Esophagus muscularis mucosa (tissue), 4 donors: ENCODE measurements at places on chromosomes 3 and 15. TPM values are rescaled to one million over a fixed set of nuclear protein-coding genes. Genes with fewer than 3 reads are reported as not detected.
A peak's percentile ranks its signal among the peaks of the same experiment; 100 is the strongest.

GRCh38 chr3:116920826-116921610 is 211.4 kb downstream of the TUSC7 start:
- no peak overlapping the region for H3K4me3 ChIP-seq
- H3K4me1 ChIP-seq, result no peaks in the 10 kb centered on the region
- no peak for DNase-seq
- no peaks in the 10 kb centered on the region for H3K36me3 ChIP-seq
- no peak overlapping the region for H3K27ac ChIP-seq

GRCh38 chr15:76994971-76995945 is at the start of gene PSTPIP1:
PSTPIP1 (plus strand) TSS chr15:76995126; CDS start chr15:76995574, 448 bp downstream.
- peak within 1 kb of the TSS; percentile 51 for H3K4me3 ChIP-seq
- H3K4me1 ChIP-seq, result peaks cover 44% of the 10 kb centered on the region
- H3K27me3 ChIP-seq, result no peaks in the 10 kb centered on the region
- no peaks in the 10 kb centered on the region for H3K36me3 ChIP-seq

- no peaks in the 10 kb centered on the region for H3K36me3 ChIP-seq
- no peak for DNase-seq
Observed at GRCh38 chr3:145815707-145816413, 345.1 kb downstream of the PLOD2 start.

- H3K27me3 ChIP-seq, result no peaks in the 10 kb centered on the region
- DNase-seq, result no peak
- H3K4me1 ChIP-seq, result peaks cover 11% of the 10 kb centered on the region
- no peak overlapping the region for H3K4me3 ChIP-seq
- no peaks in the 10 kb centered on the region for H3K36me3 ChIP-seq
Observed at GRCh38 chr3:30486368-30486767, 120.0 kb upstream of the TGFBR2 start.

GRCh38 chr15:80160570-80161156 is 7.9 kb downstream of the FAH start:
- no peak overlapping the region for H3K4me3 ChIP-seq
- no peaks in the 10 kb centered on the region for H3K27me3 ChIP-seq
- H3K27ac ChIP-seq, result no peak overlapping the region
- H3K4me1 ChIP-seq, result peaks cover 17% of the 10 kb centered on the region

DNA sequence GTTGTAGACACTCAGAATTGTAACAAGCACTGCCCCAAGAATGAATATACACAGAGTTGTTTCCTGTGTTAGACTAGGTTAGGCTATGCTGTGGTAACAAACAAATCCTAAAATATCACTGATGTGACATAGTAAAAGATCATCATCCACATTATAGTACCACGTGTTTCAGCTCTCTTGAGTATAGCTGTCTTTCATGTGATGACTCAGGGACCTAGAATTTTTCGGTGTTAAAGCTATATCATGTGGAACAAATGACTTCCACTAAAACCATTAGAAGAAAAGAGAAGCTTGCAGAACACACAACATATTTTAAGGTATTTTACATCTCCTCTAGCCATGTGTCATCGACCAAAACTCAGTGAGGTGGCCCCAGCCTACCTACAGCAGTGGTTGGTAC is 307.9 kb upstream of the RBMS3 start:
- no peak for DNase-seq
- no peaks in the 10 kb centered on the region for H3K27me3 ChIP-seq
- no peak overlapping the region for H3K4me3 ChIP-seq
- no peaks in the 10 kb centered on the region for H3K4me1 ChIP-seq

PRICKLE2 gene
- 71.8 TPM for total RNA-seq

CAND2 gene
- 26.8 TPM for total RNA-seq

GOLGA6L4 gene
- total RNA-seq, result 2.1 TPM

ABHD5 gene
- total RNA-seq, result 38.4 TPM

ATP8B4 gene
- total RNA-seq, result 4.6 TPM

GATA2 gene
- 15.4 TPM for total RNA-seq
